ENCODE measurements at places on chromosomes 2 and 18. TPM values are rescaled to one million over a fixed set of nuclear protein-coding genes. Genes with fewer than 3 reads are reported as not detected.

PARD3B gene
- total RNA-seq, result 0.43 TPM

- DNase-seq, result peak; percentile 76
- H3K27ac ChIP-seq, result peak overlapping the region; percentile 87
- peaks cover 83% of the 10 kb centered on the region for H3K4me1 ChIP-seq
These were observed 40.1 kb downstream of the ARHGAP25 start for GRCh38 chr2:68774569-68775271.

DNA sequence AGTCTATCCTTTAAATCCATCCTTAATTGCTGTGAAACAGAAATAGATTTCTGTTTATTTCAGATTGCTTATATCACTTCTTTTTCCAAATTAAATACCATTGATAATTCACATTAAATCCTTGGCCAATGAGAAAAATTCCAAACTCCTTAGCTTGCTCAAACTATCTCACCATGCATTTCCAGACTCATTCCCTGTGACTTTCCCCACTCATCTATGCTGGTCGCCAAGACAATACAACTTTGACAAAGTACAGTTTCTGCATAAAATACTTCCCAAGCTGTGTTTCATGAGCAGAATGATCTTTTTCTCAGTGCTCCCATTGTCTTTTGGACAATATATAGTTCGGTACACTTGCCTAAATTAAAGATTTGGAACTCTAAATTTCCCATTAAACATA is 575.6 kb downstream of the CPS1 start:
- no peak overlapping the region for H3K4me3 ChIP-seq
- no peak for DNase-seq
- H3K36me3 ChIP-seq, result no peaks in the 10 kb centered on the region
- no peak overlapping the region for H3K27ac ChIP-seq
- H3K4me1 ChIP-seq, result no peaks in the 10 kb centered on the region
- no peaks in the 10 kb centered on the region for H3K27me3 ChIP-seq

DNA sequence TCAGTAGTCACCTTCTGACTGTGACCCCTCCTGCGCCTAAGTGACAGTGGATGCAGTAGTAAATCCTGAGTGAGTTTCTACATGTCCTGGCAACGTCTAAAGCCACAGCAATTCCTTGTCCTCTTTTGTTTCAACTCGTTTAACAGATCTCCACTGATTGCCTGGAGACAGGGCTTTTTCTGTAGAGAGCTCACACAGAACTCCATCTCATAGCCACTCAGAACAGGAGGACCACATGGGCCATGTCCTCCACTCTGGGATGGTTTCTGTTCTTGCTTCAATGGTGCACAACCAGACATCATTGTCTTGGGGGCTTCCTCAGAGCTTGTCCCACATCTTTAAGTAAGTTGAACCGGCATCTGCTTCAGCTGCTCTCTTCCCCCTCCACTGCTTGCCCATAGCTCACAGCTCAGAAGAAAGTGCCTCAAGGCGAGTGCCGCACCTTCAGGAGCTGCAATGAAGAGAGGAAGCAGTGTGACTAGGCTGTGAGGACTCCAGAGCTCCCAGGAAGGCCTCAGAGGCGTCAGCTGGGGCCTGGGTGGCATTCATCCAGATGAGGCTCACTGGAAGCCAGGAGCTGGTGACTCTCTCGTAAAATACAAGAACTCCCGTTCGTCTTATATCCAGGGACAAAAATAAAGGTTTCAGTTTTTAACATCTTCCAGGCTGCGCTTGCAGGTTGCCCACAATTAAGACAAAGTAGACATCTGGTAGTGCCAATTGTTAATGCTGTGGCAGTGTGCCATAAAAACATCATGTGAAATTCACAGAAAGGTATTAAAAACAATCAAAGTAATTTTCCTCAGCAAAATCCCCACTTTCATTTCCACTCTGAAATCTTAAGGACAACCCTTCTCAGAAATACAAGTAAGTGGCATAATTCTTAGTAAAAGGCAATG is 37.3 kb downstream of the ST3GAL5 start:
- peaks cover 72% of the 10 kb centered on the region for H3K4me1 ChIP-seq
- H3K4me3 ChIP-seq, result peak overlapping the region; percentile 74
- H3K27ac ChIP-seq, result peak overlapping the region; percentile 98
- DNase-seq, result peak; percentile 50
- peaks cover 13% of the 10 kb centered on the region for H3K36me3 ChIP-seq

GRCh38 chr18:75377258-75377657 is 50.2 kb downstream of the SMIM21 start:
- H3K4me3 ChIP-seq, result no peak overlapping the region
- H3K4me1 ChIP-seq, result no peaks in the 10 kb centered on the region
- H3K36me3 ChIP-seq, result no peaks in the 10 kb centered on the region
- no peaks in the 10 kb centered on the region for H3K27me3 ChIP-seq

Data from activated naive CD4-positive, alpha-beta T cell treated with anti-CD3 and anti-CD28 coated beads for 36 hours (primary cell).